Fibroblast of the aortic adventitia (primary cell): ENCODE measurements at places on chromosomes 13 and 19.
A peak's percentile ranks its signal among the peaks of the same experiment; 100 is the strongest.

DNA sequence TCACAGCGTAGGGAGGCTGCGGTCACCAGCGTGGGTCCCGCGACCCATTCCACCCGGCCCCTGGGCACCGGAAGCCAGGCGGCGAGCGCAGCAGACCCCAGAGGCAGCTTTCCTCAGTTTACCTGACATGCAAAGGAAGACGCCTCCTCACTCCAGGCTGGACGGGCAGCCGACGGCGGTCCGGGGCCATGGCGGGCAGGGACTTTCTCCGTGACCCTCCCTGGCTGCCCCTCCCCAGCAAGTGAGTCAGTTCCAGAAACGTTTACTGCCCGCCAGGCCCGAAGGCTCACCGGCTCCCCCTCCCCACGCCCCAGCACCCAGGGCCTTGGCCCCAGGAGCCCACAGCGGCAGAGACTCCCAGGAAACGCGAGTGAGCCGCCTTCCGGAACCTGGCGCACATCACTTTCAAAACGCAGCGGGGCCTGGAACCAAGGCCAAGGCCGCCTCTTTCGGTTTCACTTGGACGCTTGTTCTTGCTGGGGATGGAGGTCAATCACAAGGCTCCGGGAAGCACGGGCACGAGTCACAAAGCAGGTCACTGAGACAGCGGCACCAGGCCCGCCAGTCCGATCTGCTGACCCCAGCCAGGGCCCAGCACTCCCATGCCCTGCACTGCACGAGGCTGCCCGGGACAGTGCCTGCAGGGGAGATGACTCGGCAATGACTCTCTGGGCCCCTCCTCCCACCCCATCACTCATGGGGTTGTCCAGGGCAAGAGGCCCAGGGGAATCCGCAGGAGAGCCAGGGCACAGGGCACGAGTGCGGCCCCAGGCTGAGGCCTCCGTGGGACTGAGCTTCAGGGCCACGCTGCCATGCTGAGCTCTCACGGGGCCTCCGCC lies 5.3 kb downstream of the SBNO2 start:
- peak; percentile 55 for DNase-seq

GRCh38 chr13:110448230-110448629 lies 113.3 kb downstream of the RAB20 start:
- peak; percentile 23 for DNase-seq

- DNase-seq = no peak
Measured at GRCh38 chr19:10952809-10953208, 8.0 kb upstream of the SMARCA4 start.

GRCh38 chr13:44352671-44353070 lies 21.0 kb upstream of the SERP2 start:
- no peak for DNase-seq

GRCh38 chr19:10238172-10238783 lies 7.1 kb upstream of the S1PR2 start:
- DNase-seq = peak; percentile 97

DNA sequence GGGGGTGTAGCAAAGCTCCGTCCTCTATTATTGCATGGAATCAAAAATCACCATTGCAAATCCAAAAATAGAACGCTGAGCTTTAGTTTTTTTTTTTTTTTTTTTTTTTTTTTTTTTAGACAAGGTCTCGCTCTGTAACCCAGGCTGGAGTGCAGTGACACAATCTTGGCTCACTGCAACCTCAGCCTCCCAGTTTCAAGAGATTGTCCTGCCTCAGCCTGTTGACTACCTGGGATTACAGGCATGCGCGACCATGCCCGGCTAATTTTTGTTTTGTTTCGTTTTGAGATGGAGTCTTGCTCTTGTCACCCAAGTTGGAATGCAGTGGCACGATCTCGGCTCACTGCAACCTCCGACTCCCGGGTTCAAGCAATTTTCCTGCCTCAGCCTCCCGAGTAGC lies 15.3 kb upstream of the ZNF77 start:
- no peak for DNase-seq

- no peak for DNase-seq
Measured at GRCh38 chr13:98208606-98209005, 31.5 kb upstream of the RNF113B start.

DNA sequence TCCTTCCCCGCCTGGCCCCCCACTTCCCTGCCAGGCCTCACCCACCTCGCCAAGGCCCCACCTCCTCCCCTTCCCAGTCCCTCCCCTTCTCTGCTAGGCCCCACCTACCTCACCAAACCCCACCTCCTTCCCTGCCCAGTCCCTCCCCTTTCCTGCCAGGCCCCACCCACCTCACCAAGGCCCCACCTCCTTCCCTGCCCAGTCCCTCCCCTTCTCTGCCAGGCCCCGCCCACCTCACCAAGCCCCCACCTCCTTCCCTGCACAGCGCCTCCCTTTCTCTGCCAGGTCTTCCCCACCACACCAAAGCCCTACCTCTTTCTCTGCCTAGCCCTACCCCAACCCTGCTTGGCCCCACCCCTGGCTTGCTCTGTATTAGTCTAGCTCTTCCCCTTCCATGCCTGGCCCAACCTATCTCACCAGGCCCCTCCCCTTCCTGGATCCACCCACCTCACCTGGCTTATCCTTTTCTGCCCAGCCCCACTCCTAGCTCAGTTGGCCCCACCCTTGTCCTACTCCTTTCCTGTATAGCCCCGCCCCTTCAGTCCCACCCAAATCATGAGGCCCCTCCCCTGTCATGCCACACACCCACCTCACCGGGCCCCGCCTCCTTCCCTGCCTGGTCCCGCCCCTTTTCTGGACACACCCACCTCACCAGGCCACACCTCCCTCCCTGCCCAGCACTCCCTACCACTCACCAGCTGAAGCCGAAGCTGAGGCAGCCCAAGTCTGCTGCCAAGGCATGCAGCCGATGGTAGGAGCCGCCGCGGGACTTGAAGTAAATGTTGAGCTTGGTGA lies 16.2 kb downstream of the CERS1 start:
- no peak for DNase-seq

DNA sequence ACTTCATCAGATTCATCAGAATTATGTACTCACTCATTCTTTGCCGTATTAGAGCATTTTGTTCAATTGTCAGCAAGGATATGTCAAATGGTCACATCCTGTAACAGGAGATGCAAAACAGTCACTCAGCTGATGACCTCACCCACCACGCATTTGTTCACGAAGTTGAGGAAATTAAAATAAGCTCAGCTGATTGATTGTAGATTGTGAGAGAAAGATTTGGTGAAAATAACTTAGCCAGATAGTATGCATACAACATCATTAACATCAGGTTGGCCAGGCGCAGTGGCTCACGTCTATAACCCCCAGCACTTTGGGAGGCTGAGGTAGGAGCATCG lies 22.6 kb upstream of the CDC16 start:
- no peak for DNase-seq

DNA sequence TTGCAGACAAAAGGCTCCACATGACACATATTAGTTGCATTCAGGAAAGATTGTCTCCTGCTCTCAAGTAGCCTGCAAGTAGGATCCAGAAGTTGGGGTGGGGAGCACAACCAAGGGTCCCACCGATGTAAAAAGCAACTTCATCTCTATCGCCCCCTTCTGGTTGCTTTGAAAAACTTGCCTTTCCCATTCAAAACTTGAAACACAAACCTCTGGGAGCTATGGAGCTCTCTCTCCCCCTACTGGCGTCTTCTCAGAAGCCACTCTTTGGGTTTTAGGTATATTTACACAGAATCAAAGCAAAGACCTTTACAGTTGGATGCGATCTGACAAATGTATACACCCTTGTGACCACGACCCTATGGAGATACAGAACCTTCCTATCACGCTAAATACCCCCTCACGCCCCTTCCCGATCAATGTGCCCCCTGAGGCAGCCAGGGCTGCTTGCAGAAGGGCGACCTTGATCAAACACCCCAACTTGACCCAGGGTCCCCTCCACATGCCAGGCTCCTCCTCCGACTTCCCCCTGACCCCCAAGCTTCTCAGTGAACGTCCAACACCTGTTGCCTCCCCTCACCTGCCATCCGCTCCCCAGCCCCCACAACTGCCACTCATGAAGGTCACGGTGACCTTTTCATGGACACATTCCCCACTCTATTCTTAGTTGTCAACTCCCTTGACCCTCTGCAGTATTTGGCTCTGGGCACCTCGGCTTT lies 10.1 kb downstream of the NOSIP start:
- peak; percentile 92 for DNase-seq

DNA sequence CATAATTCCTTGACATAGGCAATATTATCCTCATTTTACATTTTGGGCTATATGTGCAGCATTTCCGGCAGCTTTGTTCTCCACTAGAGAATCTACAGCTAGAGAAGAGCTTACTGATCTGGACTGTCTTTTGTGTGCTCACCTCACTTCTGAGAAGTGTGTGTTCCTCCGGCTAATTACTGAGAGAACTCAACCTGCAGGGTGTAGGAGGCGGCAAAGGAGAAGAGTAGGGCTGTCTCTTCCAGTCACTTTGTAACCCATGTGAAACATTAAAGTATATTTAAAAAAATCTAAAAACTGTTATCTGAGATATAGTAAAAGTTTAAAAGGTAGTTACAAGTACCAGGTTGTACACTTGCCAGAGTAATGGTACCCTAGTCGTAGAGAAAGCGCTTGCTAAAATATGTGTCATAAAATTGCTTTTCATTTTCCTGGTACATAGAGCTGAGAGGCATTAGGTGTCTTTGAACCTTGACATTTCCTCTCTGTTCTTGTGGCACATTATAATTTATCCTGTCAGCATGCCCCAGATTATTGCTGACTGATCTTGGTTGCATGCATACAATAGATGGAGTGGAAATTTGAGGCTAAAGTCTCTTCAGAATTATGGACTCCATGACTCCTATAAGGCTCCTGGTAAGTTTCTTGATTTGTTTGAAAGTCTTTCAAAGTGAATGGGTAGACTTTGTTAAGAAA lies 381.9 kb downstream of the LMO7 start:
- no peak for DNase-seq

GRCh38 chr13:111388851-111389500 lies 68.5 kb downstream of the TEX29 start:
- DNase-seq = no peak

DNA sequence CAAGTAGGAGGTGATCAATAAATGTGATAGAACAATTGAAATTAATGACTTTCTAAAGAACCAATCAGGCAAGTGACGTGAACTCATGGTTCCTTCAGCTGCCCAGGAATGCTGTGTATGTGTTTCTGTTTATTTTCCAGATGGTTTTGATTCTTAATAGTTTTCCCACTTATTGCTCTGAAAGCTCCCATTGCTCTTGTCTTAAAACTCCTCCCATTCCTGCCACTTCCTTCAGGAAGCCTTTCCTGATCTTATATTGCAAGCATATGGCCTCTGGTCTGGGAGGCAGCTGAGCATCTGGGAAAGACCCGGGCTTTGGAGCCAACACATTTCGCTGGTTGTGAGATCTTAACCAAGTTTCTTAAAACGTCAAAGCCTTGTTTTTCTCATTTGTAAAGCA lies 17.1 kb upstream of the LATS2 start:
- peak; percentile 16 for DNase-seq

DNA sequence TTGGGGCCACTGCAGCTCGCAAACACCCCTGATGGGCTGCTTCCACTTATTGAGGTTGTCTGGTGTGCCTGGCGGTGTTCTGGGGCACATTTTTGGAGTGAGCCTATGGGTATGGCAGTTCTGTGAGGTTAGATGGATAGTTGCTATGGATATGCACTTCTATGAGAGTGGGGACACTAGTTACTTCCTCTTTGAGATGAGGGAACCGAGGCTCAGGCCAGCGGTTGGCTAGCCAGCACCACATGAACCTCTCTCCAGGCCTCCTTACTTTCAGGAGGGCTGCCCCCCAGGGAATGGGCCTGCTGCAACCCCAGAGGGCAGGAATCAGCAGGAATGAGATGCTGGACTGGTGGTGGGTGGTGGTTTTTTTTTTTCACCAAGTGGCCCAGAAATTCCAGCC lies 13.5 kb upstream of the PRR19 start:
- DNase-seq = no peak

DNA sequence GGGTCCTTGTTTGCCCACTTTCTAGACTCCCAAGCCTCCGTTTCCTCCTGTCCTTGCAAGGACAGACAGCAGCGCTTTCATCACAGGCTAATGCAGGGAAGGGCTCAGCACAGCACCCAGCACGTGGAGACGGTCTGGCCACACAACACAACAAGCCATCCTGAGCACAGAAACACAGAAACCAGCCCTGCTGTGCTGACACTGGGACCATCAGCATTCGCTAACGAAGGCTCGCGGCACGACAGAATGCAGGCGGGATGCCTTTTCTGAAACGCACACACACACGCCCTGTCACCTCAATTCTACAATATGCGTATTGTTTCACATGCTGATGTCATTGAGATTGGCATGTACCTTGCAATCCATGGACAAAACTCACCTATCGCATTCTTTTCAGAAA lies 12.9 kb downstream of the AKT2 start:
- DNase-seq = no peak

- no peak for DNase-seq
Measured at GRCh38 chr13:89903115-89903514, 1444.4 kb upstream of the MIR17HG start.

DNA sequence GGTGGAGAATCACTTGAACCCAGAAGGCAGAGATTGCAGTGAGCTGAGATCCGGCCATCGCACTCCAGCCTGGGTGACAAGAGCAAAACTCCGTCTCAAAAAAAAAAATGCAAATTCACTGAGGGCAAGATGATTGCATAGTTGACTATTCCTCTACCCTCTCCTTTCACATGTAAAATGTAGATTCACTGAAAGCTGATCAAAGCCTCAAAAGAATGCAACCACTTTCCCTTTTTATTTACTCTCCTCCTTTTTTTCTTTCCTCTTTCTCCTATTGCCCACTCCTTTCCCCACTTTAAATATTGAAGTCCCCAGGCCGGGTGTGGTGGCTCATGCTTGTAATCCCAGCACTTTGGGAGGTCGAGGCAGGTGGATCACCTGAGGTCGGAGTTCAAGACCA lies 6.3 kb downstream of the TEX101 start:
- no peak for DNase-seq

DNA sequence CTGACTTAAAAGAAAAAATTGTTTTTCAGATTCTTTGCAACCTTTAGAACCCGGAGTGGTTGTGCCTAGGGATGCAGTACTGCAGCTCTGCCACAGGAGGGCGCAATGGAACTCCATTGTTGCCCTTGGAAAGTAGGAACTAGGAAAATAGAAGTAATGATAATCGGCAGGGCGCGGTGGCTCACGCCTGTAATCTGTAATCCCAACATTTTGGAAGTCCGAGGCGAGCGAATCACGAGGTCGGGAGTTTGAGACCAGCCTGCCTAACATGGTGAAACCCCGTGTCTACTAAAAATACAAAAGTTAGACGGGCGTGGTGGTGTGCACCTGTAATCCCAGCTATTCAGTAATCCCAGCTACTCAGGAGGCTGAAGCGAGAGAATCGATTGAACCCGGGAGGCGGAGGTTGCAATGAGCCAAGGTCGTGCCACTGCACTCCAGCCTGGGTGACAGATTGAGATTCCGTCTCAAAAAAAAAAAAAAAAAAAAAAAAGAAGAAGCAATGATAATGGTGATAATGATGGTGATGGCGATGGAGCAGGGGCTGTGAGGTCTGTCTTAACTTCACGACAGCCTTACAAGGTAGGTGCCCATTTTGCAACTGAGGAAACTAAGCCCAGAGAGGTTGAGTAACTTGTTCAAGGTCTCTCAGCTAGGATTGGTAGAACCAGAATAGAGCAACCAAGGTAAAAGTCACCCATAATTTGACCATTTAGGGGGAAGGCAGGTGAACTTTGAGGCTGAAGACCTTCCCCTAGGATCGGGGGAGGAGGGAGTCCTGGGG lies 5.5 kb upstream of the ADAMTS10 start:
- peak; percentile 68 for DNase-seq

GRCh38 chr13:75132701-75133695 lies 349.0 kb downstream of the TBC1D4 start:
- peak; percentile 13 for DNase-seq
